ENCODE measurements at places on chromosomes 16 and 17. TPM values are rescaled to one million over a fixed set of nuclear protein-coding genes. Genes with fewer than 3 reads are reported as not detected.

Gene TP53TG3B
- not detected for total RNA-seq

- DNase-seq, result no peak
Observed at GRCh38 chr17:80229011-80229410, 8.8 kb downstream of the SLC26A11 start.

GRCh38 chr16:74477226-74477625 lies 55.9 kb upstream of the CLEC18B start:
- DNase-seq, result peak; percentile 66

GRCh38 chr16:57167953-57168352 lies 17.9 kb downstream of the PSME3IP1 start:
- DNase-seq, result peak; percentile 28

Gene AANAT
- total RNA-seq, result not detected

Gene CD300LG
- total RNA-seq, result 1.5 TPM

Gene NT5C
- total RNA-seq, result 50.0 TPM

- DNase-seq, result no peak
Observed at GRCh38 chr17:1986783-1987451, 38.2 kb downstream of the RTN4RL1 start.
